ENCODE measurements at places on chromosomes 13 and 19.

DNA sequence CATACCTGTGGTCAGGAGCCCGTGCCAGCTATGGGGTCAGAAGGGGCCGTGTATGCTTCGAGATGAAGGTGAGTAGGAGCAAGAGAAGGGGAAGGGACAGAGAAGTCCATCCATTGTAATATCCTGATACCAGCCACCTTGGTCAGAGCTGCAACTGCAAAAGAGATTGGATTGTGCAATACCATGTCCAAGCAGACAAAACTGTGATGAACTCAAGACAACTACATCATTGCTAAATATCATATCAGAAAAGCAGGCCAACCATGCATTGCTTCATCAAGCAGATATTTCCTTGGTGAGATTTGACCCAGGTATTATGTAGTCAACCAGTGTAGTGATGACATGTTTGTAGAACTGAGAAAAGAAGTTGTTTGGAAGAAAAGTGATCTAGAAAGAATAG, 12.1 kb downstream of the HNRNPUL1 start:
- DNase-seq: no peak

DNA sequence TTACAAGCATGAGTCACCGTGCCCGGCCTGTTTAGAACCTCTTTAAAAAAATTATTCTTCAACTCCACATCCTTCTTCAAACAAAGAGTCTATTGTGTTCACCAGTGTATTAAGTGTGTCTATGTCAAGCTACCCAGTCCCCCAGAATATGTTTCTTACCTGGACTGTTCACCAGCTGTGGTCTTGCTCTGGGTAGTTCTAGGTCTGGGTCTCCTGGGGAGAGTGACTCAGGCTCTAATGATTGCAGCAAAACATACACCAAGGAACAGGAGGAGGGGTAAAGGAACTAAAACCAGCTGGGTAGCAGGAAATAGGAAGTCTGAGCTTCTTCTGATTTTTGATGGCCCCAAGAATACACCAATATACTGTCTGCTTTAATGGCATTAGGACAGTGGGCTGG, at the start of gene FPR1:
Gene FPR1 (minus strand): TSS at position 224 of the 400 bp plus-strand sequence. CDS start 4,884 bp downstream, outside the sequence.
- DNase-seq: no peak

GRCh38 chr13:79528759-79529191, 47.8 kb downstream of the NDFIP2 start:
- DNase-seq: no peak

GRCh38 chr13:42525035-42525504, 48.9 kb upstream of the TNFSF11 start:
- DNase-seq: no peak

DNA sequence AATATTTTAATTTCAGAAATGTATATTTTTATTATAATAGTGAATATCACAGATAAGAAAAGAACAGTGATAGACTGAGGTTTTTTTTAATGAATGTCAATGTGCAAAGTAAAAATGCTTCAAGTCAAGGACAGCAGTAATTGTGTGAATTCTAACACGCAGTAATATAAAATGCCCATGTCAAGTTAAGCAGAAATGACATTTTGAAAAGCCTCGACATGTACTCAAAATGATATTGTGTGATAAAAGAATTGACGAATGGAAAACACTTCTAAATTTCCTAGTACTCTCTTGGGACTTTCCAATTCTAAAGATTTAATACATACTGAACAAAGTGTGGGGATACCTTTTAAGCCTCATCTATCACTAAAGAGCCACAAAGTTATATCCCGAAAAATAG, 172.6 kb downstream of the SLITRK6 start:
- no peak for DNase-seq

DNA sequence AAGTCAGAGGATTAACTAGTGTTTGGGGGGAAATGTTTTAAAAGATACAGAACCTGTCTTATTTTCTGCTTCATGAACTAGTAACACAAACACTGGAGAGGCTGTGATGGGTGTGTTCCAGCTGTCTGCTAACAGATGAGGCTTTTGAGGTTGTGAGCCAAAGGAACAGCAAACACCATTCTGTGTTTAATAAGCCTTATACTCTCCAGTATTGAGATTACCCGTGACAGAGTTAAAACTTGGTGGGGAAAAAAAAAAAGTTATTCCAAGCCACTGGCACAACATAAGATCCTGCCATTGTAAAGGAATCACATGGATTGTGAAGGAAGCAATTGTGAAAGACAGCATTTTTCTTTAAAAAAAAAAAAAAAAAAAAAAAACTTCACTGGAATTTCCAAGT, 48.4 kb downstream of the KCTD12 start:
- DNase-seq: no peak

- no peak for DNase-seq
Measured at GRCh38 chr19:38617283-38617763, 430 bp downstream of the MAP4K1 start.

GRCh38 chr13:113533161-113533840, 42.8 kb upstream of the DCUN1D2 start:
- DNase-seq: no peak

- DNase-seq: no peak
Measured at GRCh38 chr13:111537843-111538499, 217.5 kb downstream of the TEX29 start.

DNA sequence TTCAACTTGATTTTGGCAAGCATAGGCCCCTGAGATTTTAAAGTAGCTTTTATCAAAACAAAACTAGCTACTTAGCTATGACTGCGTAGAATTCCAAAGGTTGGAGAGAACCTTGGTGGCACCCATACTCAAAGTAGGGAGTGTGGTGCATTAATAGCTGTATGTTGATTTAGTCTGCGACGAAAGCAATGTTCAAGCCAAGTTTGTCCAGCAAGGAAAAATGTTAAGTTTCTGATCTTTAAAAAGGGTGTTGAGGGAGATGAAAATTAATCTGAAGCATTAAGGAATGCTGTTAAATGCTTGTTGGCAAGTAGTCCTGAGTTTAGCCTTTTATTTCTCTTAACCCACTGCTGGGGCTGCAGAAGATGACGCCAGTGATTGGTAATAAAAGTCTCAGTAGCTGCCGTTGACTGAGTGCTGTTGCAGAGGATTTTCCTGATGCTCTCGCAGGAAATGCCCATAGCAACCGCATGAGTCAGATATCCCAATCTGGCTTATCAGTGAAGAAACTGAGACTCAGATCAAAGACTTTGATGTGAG, 75.9 kb upstream of the RNF113B start:
- DNase-seq: no peak
